ENCODE measurements at places on chromosomes 7 and 10.

- DNase-seq, result no peak
These were observed 65.4 kb downstream of the CDK14 start for GRCh38 chr7:90661290-90662151.

GRCh38 chr10:95908450-95908849, 675 bp downstream of the CC2D2B start:
- no peak for DNase-seq

GRCh38 chr10:51047857-51048256, 26.4 kb upstream of the PRKG1 start:
- DNase-seq, result no peak

GRCh38 chr7:84904561-84904960, 282.3 kb downstream of the SEMA3D start:
- DNase-seq, result no peak

- peak; percentile 46 for DNase-seq
These were observed 671 bp upstream of the ATAD1 start for GRCh38 chr10:87818505-87819288.

DNA sequence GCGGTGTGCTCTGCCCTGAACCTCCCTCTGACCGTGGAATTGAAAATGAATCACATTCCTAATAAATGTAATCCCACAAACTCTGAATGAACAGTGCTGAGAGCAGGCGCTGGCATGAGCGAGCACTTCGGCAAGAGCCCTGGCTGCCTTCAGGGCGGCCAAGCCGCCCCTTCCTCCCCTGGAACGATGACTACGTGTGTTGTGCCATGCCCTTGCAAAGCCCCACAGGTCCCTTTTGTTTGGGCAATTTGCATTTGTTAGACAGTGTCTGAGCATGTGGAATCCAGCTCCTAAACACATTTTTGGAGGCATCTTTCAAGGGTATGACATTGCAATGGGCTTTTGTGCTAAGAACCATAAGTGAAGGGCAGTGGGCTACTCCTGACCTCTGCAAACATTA, 95.6 kb upstream of the MKI67 start:
- DNase-seq, result no peak

GRCh38 chr10:109743574-109743973, 179.7 kb downstream of the XPNPEP1 start:
- no peak for DNase-seq

Measured in right cardiac atrium (tissue), 5 donors.